Activated naive CD4-positive, alpha-beta T cell treated with anti-CD3 and anti-CD28 coated beads, Interleukin-2, amount 50 U/mL, for 72 hours (primary cell): ENCODE measurements at places on chromosomes 3 and 15. TPM values are rescaled to one million over a fixed set of nuclear protein-coding genes. Genes with fewer than 3 reads are reported as not detected.

DNA sequence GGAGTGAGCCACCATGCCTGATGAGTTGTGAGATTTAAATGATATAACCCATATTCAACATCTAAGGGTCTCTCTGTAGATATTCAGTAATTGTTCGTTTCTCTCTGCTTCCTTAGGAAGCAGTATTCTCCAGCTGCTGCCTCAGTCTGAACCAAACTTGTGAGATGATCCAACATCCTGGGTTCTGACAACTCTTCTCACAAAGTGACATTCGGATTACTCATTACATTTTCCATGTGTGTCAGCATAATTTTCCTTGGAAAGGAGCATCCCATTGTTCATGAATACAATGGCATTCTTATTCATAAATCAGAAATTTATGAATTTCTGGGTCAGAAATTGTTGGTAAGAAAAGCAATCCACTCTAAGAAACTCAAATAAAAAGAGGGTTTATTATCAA lies 15.0 kb upstream of the SEC22A start:
- DNase-seq = no peak

DNA sequence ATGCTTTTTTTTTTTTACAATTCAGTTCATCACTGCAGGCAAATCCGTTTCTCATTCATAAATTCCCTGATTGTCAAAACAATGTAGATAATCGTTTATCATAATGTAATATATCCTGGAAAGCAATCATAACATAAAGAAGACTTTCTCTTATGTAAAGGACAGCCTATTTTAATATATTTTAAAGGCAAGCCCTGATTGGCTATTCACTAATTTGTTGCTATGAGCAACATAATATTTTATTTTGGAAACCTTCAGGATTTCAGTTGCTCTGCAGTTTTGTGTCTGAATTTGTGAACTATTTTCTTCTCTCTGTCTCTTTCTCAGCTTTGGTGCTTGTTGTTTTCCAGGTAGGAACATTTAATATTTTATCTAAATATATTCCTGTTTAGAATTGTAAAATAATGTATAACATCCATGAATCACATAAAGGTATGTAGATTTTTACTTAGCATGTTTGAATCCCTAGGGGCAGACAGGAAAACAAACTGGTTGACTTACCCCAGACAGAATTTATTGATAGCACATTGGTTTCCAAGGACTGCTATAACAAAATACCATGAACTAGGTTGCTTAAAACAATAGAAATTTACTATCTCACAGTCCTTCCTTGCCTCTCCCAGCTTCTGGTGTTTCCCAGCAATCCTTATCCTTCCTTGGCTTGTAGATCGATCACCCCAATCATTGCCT lies 253.5 kb downstream of the CDIN1 start:
- no peak for DNase-seq

- DNase-seq = peak; percentile 8
These were observed 57.0 kb upstream of the MCTP2 start for GRCh38 chr15:94174399-94174802.

- DNase-seq = no peak
These were observed 48.9 kb downstream of the GRK7 start for GRCh38 chr3:141812084-141812483.

GRCh38 chr3:13548696-13549622 lies at the start of gene FBLN2:
TSS of gene FBLN2 (plus strand) at chr3:13549125. CDS start at chr3:13570356, 21,231 bp downstream.
- peak; percentile 23 for DNase-seq

Gene ATG7
- total RNA-seq = 23.5 TPM

Gene TM2D3
- 33.5 TPM for total RNA-seq
